ENCODE measurements at places on chromosomes 2 and 18.

DNA sequence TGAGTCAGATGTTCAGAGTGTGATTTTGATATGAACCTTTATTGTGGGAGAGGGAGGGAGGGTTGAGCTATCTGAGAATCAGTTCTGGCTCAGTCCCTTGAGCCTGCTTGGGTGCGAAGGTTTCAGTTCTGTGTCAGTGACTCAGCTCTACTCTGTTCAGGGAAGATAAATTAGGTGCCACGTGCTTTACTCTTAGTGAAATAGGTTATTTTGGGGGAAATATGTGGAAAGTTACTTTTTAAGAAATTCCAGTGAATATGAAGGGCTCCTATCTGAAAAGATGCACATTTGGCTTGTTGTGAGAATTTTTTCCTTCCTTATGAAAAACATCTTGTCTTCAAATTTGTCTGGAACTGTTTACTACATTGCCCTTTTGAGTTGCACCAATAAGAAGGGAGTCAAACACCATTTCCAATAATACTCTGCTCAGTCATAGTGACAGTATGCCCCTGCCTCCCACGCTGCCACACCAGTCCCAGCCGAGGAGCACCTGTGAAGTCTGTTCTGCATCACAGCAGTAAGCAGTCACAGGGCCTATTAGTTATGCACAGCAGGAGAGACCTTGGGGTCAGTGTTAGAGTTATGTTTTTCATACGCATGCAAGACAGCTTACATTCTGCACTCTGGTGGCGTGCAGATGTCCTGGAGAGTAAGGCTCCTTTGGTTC lies 32.8 kb upstream of the DNAH7 start:
- no peak for DNase-seq

GRCh38 chr2:110842048-110842447 lies 109.7 kb downstream of the ACOXL start:
- no peak for DNase-seq

- no peak for DNase-seq
These were observed 178.5 kb downstream of the THADA start for GRCh38 chr2:43417300-43417699.

- DNase-seq: no peak
These were observed 6.3 kb downstream of the KHK start for GRCh38 chr2:27092696-27093429.

- no peak for DNase-seq
These were observed 312.6 kb downstream of the DPP10 start for GRCh38 chr2:114754907-114755563.

- DNase-seq: peak; percentile 72
These were observed 2.7 kb downstream of the LIMS2 start for GRCh38 chr2:127672341-127673224.

- DNase-seq: no peak
These were observed 49.4 kb downstream of the CCDC102B start for GRCh38 chr18:68847219-68847837.

DNA sequence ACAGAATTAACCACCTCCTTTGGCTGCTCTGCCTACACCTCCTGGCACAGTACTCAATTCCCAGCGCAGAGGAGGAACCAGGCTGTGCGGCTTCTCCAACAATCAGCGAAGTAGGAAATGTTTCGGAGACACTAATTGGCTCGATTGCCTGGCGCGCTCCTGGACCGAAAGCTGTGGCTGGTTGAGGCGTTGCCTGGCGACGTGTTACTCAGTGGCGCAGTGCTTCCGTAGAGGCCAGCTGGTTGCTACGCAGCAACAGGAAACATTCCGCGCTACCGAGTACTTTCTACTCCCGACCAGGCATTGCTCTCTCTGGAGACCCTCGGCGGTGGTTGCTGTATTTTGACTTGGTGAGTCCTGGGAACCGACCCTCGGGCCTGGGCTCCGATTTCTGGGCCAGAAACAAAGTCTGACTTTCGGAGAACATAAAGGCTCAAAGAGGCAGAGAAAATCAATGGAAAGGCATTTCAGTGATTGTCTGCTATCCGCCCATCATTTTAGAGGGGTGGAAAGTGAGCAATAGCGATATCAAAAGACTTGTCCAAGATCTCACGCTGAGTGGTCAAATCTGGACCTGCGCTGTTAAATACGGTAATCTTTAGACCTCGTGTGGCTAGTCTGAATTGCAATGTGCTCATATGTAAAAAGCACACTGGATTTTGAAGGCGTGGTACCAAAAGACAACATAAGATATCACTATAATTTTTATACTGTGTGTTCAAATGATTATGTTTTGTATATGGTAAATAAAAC lies at the start of gene DNAH6:
TSS of gene DNAH6 (plus strand) at position 265 of the 753 bp plus-strand sequence. CDS start 1,329 bp downstream, outside the sequence.
- peak; percentile 97 for DNase-seq

GRCh38 chr2:217805668-217806481 lies 196.9 kb downstream of the TNS1 start:
- peak; percentile 25 for DNase-seq

DNA sequence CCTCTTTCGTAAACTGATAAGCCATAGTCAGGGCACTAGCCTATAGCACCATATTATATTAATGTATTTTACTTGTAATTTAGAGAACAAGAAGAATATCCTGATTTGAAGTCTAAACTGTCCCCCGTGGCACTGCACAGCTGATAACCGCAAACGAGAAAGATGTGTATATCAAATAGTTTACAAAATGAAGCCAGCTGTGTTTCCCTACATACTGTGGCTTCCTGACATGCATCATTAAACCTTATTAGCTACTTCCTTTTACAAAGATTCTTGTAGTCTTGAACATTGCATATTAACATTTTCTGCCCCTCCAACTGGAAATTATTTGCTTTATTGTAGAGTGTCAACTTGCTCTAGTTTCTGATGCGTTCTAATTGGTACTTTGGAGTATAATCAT lies 153.5 kb upstream of the NFATC1 start:
- no peak for DNase-seq

- DNase-seq: peak; percentile 61
These were observed 46.8 kb upstream of the PLB1 start for GRCh38 chr2:28449126-28449487.

- DNase-seq: no peak
These were observed 37.5 kb upstream of the L3MBTL4 start for GRCh38 chr18:6452194-6452593.
